ENCODE measurements at places on chromosomes 7 and 10. TPM values are rescaled to one million over a fixed set of nuclear protein-coding genes. Genes with fewer than 3 reads are reported as not detected.

Gene PTTG1IP2
- not detected for total RNA-seq

Gene VGF
- total RNA-seq, result 9.4 TPM

Gene HYAL4
- total RNA-seq, result not detected

Gene GIMAP7
- total RNA-seq, result 1.6 TPM

Gene TFR2
- total RNA-seq, result 6.6 TPM

Gene CNTNAP2
- total RNA-seq, result 73.9 TPM

Gene RADIL
- 6.3 TPM for total RNA-seq

Gene FGFR2
- total RNA-seq, result 77.9 TPM

Gene CYP26C1
- total RNA-seq, result 0.63 TPM

Gene LRMDA
- 0.94 TPM for total RNA-seq

Gene FFAR4
- total RNA-seq, result not detected

Gene ABCB4
- total RNA-seq, result 4.1 TPM

Gene SCART1
- 2.8 TPM for total RNA-seq

Gene DMBT1
- under 0.01 TPM for total RNA-seq

Gene NACAD
- total RNA-seq, result 13.5 TPM

Gene SPRN
- total RNA-seq, result 13.1 TPM

Gene SHH
- total RNA-seq, result 0.63 TPM

Gene EBLN1
- not detected for total RNA-seq

Gene C10orf62
- not detected for total RNA-seq

Gene ARL3
- 27.5 TPM for total RNA-seq

Gene STEAP4
- 0.31 TPM for total RNA-seq

Gene MSMB
- total RNA-seq, result not detected

Gene FOXI2
- total RNA-seq, result not detected

Gene CPA2
- not detected for total RNA-seq

Gene ELFN1
- 11.0 TPM for total RNA-seq

Gene EGFR
- 19.7 TPM for total RNA-seq

Gene PILRA
- total RNA-seq, result 3.8 TPM

Gene IL2RA
- total RNA-seq, result not detected

Gene ASIC3
- 2.5 TPM for total RNA-seq

Gene INTS1
- total RNA-seq, result 56.0 TPM

Gene NANOS1
- 2.8 TPM for total RNA-seq

Gene OPN4
- not detected for total RNA-seq

Gene BMPR1A
- 50.1 TPM for total RNA-seq

Gene KDM7A
- 22.2 TPM for total RNA-seq

Gene CLDN15
- total RNA-seq, result 5.9 TPM

Gene SORBS1
- total RNA-seq, result 303 TPM

Gene AKR1D1
- not detected for total RNA-seq

Gene DPP6
- total RNA-seq, result 88.6 TPM
